Colonic mucosa (tissue), 4 donors: ENCODE measurements at places on chromosomes 2 and 18.

GRCh38 chr2:134518101-134518500 lies 200.7 kb downstream of the TMEM163 start:
- DNase-seq: no peak

DNA sequence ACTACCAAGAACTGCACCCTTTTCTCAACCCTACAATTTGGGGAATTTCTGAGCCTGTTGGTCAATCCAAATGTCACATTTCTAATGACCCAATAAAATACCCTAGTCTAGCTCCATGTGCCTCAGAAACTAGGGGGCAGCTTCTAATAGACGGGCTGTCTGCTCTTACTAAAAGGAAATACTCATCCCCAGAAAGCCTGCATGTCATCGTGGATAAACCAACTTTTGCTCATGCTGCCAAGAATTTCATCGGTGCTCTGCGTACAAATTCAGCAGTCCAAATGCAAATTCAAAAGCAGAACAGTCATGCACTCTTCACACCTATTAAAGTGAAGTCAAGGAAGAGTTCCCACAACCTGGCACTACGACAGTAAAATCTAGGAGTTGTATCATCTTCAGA lies 377.3 kb downstream of the LNPK start:
- DNase-seq: no peak

- DNase-seq: no peak
Observed at GRCh38 chr2:151280271-151280670, 9.2 kb downstream of the NMI start.

DNA sequence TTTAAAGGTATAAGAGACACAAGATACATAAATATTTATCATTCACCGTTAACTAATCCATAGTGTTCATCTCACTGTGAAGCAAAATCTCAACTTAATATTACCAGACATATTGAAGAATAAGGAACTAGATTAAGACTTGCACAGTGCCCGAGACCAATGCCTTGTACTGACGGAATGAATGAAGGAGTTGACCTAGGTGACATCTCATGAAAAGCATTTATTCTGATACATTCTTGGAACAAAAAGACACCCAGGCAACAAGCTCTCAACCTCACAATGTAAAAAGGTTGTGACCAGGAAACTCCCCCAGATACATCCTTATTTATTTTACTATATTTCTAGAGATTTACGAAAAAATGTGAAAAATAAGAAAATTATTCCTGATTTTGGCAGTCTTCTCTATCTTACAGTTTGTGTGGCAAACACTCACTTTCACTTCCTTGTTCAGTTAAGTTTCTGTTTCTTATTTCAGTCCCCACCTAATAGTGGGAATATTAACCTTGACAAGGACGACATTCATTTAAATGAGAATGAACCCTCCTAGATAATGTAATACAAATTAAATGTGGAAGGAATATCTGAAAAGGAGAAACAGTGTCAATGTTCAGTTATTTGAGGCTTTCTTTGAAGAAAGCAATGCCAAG lies 28.4 kb downstream of the M1AP start:
- no peak for DNase-seq

GRCh38 chr2:65031341-65032018 lies 24.7 kb upstream of the CEP68 start:
- peak; percentile 69 for DNase-seq

GRCh38 chr2:212940816-212941215 lies 210.6 kb downstream of the IKZF2 start:
- peak; percentile 70 for DNase-seq

DNA sequence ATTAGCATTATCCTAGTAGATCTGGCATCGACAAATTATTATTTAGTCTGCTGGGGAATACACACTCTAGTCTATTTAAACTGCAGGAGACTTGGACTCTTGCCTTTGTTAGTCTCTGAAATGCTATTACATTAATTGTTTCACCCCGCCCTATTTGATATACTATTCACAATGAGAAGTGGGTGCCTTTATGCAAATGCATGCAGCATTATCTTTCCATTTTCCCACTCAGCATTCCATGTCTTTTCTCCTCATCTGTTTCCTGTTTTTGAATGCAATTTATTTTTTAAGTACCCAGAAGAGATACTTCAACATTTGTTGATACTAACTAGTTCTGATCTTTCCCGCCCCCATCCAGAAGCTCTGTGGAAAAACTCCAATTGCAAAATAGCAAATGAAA lies 395.3 kb upstream of the NXPH2 start:
- no peak for DNase-seq

GRCh38 chr18:63025251-63026090 lies 294.1 kb downstream of the BCL2 start:
- peak; percentile 39 for DNase-seq

- DNase-seq: no peak
Observed at GRCh38 chr2:235979753-235980435, 188.3 kb downstream of the GBX2 start.

DNA sequence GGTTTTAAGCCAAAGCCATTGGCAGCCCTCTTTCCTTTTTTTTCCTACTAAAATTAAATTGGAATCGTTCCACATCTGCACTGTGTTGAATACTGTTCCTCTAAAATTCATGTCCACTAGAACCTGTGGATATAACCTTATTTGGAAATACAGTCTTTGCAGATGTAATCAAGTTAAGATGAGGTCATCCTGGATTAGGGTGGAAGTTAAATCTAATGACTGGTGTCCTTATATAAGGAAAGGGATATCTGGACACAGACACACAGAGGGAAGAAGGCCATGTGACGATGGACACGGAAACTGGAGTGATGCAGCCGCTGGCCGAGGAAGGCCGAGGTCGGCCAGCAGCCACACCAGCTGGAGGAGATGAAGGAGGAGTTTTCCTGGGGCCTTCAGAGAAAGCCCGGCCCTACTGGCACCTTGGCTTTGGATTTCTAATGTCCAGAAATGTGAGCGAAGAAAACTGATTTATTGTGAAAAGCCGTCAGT lies 49.4 kb downstream of the LONRF2 start:
- no peak for DNase-seq

- no peak for DNase-seq
Observed at GRCh38 chr18:34694591-34695165, 15.4 kb upstream of the DTNA start.

- DNase-seq: no peak
Observed at GRCh38 chr2:176612736-176613135, 343.5 kb downstream of the MTX2 start.

DNA sequence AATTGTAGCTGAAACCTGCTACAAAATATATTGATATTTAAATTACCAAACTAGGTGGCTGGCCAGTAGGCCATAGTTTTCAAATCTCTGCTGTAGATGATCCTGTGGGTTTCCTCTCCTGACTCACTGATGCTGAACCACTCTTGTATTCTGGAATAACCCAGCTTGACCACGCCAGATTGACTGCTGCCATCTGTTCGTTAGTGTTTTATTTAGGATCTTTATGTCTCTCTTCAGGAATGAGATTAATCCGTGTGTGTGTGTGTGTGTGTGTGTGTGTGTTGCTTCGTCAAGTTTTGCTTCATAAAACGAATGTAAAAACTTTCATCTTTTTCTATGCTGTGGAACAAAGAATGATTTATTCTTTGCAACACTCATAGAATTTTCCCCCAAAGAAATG lies 187.1 kb downstream of the DYSF start:
- DNase-seq: no peak
